ENCODE measurements at places on chromosomes 4 and X.

- no peak for DNase-seq
These were observed 15.5 kb upstream of the NHS start for GRCh38 chrX:17359500-17359899.

DNA sequence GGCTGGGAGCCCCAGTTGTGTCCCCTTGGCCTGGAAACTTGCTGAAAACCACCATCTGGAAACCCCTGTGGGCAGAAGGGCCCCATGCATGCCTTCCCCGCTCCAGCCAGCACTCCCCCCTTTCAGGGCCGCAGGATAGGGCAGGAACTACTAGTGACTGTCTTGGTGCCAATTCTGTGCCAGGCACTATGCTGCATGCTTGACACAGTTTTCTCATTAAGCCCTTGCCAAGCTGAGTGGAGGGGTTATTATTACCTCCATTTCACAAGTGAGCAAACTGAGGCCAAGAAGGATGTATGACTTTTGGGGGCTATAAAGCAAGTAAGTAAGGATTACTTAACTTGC lies 73.6 kb upstream of the PJA1 start:
- DNase-seq: peak; percentile 6

DNA sequence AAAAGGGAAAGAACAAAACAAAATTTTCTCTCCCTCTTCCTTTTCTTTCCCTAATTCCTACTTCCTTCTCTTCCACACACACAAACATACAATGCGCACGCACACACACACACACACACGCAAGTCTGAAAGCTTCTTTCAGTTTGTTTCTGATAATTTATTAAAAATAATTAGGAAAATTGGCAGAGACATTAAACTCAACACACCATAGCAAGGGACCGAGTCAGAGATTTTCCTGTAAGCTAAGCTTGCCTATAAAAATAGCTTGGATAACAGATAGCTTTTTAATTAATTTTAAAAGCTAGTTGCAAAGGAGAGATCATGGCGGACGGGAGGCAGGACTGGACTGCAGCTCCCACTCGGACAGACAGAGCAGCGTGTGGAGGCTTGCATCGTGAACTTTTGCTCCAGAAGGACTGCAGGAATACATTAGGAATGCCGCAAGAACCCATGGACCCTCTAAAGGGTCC lies 92.6 kb upstream of the MAPK10 start:
- DNase-seq: no peak

- DNase-seq: no peak
These were observed 37.5 kb downstream of the USP9X start for GRCh38 chrX:41122664-41123257.

DNA sequence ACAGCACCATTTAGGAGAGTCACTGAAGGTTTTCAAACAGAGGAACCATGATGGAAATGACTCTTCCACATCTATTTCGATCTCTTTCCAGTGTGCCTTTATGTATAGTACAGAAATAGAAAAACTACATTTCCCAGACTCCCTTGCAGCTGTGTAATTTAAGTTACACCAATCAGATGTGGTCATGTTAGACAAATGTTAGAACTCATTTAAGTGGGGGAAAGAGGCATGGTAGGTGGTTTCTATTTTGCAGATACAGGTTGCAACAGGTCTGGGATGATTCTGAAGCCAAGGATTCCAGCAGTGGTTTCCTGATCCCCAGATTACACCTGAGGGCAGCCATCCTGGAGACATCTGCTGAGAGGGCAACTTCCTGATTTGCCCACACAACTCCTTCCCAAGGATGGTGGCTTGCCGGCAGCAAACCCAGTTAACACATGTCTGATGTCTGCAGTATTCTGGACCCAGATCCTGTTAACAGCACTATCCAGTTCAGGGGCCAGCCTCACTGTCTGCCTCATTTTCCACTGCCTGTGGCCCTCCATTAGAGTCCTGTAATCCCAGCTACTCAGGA lies 38.7 kb upstream of the PDK3 start:
- no peak for DNase-seq

DNA sequence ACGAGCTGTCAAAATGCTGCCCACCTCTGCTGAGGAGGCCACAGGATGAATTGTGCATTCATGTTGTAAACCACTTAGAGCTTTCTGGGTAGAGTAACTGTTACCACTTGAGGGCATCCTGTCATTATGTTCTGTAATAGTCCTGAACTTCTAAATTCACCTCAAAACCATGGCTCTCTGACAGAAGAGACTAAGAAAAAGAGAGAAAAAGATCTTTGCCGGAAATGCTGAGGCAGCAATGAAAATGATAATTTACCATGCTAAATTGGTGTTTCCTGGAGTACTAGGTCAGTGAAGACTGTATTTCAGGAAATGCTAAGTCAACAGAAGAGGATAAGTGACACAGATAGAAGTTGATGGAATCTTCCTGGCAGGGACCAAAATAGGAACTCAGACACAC lies 942.3 kb upstream of the SLIT2 start:
- DNase-seq: no peak

DNA sequence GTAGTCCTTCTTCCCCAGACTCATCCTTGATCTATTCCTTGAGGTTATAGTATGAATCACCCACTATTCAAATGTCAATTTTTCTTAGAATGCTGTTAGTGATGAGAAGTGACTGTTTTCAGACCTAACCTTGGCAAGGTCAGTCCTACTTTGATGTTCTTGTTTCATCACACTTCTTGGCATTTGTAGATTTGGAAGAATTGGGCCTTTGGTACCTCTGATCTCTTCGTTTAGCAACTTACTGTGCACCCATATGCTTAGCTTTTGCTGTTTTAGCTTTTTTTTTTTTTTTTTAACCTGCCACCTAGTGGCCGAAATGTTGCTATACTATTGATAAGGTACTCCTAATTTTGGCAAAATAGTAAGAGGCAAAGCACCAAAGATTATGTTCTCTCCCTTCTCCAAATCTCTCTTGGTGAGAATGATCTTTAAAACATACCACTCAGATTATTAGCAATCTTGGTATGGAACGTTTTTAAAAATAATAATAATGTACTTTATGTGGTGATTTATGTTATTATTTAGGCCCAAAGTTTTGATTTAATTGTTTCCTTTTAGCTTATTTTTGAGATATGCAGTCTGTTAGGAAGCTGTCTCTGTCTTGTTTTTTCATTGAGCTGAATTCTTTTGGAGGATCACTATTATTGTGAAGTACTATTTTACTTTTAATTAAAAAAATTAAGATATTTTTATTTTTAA lies 16.6 kb downstream of the DCK start:
- DNase-seq: peak; percentile 5

DNA sequence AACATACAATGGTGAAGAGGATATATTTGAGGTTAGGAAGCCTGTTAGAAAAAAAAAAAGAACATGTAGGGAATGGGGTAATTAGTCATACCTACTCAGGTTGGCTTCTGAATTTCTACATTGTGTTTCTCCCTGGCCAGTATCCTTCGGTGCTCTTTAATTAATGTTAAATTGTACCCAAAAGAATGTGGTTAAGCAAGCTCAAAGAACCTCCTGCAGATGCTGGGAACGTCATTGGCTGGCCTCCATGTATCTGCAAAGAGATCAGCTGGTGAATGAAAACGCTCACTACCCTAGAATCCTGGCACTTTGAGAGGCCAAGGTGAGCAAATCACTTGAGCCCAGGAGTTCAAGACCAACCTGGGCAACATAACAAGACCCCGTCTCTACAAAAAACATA lies 942.3 kb upstream of the PRKX start:
- DNase-seq: no peak

DNA sequence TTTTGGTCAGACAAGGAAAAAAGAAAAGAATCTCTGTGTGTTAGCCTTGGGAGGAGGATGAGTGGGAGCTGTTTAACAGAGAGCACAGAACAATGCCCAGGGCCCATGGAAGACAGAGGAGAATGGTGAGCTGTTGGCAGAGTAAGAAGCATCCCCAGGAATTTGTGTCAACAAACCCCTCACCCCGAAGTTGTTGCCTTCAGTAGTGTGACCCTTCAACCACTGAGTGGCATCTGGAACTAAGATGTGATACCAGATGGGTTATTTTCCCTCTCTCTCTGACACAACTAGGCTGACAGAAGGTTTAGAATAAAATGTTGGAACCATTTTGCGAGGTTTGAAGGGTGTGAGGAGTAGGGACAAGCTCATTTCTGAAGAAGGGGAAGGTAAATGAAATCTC lies 25.1 kb downstream of the IGSF1 start:
- DNase-seq: no peak

DNA sequence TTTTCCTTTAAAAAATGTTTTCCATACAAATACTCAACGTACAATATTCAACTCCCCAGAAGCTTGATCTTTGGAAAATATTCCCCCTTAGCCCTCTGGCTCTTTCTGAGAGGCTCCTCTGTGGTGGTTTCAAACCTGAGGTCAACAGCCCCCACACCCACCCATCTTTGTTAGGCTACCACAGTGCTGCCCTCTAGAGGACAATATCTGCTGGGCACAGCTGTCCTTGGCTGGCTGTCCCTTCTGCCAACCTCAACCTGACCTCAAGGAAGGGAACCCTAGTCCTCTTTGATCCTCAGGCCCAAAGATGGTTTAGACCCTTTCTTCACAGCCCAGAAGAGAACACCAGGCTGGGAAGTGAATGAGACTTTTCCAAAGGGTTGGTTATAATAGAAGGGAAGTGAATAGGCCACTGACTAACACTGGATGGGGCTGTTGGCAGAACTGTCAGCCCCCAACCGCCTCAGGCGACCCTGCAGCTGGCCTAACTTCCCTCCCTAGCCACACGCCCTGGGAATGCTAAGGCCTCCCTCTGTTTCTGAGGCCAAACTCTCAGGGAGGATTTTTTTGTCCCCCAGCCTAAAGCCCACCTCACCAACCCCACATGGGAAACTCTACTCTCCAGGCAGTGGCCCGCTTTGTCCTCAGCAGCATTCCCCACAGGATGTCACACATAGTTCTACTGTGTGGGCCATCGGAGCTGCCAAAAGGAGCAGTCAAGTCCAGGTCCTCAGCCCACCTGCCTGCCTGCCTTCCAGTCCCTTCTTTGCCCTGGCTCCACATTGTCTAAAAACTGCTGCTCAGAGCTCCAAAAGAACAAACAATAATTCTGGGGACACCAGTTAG lies 34.3 kb downstream of the NYX start:
- DNase-seq: no peak

- DNase-seq: no peak
These were observed 221.0 kb downstream of the ADAM29 start for GRCh38 chr4:175139205-175139604.

- no peak for DNase-seq
These were observed 174.4 kb downstream of the MSL3 start for GRCh38 chrX:11932423-11932822.

GRCh38 chrX:43605351-43605750 lies 50.7 kb upstream of the MAOA start:
- DNase-seq: no peak
